ENCODE measurements at places on chromosomes 4 and X.

GRCh38 chrX:10244915-10245622 is 88.3 kb downstream of the CLCN4 start:
- DNase-seq: no peak

DNA sequence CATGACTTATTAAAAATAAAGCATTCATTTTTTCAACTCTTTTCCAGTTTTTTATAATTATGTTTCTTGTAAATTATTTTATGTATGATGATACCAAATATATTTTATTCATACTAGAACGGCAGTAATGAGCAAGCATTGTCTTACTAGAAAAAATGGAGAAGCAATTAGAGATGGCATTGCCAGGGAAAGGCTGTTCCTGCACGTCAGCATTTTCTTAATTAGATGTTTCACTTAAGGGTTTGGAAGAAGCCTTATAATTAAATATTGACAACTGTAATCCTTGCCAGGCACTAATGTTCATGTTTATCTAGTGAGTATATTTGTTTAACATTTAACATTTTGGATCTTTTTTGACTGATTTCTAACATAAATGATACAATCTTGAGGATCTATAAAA is 16.6 kb downstream of the FAM149A start:
- DNase-seq: no peak

DNA sequence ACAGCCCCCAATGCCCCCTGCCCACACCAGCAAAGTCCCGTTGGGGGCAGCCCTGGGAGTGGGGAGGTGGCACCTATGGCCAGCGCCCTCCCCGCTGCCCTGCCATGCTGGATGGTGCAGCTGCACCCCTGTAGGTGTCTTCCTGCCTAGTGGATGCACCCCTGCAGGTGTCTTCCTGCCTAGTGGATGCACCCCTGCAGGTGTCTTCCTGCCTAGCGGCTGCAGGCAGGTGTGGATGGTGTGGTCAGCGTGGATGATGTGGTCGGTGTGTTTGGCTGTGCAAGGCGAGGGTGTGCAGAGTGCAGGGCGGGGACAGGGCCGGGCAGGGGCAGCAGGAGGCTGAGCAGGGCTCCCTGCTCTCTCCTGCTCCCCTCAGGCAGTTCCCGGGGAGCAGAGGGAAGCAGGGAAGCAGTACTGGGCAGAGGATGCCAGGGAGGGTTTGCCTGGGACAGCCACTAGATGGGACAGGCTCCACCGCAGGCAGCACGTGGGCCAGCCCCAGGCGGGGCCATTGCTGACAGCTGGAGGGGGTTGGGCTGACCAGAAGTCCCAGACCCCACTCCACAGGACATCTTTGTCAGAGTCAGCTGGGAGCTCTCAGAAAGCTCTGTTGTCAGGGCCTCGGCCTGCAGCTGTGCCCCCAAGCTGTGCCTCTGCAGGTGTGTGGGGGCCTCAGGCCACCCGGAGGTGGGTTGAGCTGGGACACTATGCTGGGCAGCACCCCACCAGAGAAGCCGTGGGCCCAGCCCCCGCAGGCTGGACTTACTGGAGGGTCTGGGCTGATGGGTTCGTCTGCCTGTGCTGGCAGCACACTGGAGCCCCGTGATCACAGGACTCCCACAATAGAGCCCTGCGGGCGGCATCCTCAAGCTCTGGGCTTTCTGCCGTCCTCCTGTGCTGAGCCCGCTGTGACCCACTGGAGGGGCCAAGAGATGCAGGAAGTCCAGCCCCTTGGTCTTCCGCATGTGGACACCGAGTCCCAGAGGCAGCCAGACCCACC is 23.7 kb downstream of the DOK7 start:
- DNase-seq: no peak

GRCh38 chr4:184750926-184751584 is 17.2 kb upstream of the CENPU start:
- DNase-seq: no peak

GRCh38 chrX:56618323-56618722 is 54.9 kb downstream of the UBQLN2 start:
- no peak for DNase-seq

DNA sequence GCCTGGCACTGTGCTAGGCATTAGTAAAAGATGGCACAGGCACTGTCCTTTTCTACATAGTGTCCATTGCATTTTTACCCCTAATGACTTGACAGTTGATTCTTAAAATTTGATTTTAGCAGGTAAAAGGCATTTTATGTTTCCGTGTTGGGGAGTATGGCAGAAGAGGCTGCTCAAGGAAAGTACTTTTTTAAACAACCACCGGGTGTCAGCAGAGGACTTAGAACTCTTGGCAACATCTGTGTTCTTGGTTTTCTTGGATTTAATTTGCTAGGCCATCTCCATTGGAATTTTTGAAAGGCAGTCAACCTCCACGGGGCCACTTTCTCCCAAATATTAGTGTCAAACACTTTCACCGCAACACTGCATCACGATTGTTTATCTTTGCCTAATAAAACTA is 102.9 kb downstream of the TSPAN7 start:
- no peak for DNase-seq

DNA sequence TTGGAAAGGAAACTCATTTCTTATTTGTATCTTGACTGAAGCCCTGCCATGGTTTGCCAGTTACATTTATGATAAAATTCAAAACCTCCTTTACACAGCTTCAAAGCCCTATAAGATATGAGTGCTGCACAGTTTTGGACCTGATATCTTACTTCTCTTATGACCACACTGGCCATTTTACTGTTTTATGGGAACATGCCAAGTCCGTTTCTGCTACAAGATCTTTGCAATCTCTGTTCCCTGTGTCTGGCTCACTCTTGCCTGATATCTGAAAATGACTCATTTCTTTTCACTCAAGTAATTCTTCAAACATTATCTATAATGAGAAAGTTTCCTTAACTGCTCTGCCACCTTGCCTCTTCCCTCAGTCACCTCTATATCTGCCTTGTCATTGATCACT is 247.3 kb downstream of the SPOCK3 start:
- DNase-seq: no peak

GRCh38 chr4:89521826-89522225 is 214.2 kb upstream of the GPRIN3 start:
- no peak for DNase-seq

DNA sequence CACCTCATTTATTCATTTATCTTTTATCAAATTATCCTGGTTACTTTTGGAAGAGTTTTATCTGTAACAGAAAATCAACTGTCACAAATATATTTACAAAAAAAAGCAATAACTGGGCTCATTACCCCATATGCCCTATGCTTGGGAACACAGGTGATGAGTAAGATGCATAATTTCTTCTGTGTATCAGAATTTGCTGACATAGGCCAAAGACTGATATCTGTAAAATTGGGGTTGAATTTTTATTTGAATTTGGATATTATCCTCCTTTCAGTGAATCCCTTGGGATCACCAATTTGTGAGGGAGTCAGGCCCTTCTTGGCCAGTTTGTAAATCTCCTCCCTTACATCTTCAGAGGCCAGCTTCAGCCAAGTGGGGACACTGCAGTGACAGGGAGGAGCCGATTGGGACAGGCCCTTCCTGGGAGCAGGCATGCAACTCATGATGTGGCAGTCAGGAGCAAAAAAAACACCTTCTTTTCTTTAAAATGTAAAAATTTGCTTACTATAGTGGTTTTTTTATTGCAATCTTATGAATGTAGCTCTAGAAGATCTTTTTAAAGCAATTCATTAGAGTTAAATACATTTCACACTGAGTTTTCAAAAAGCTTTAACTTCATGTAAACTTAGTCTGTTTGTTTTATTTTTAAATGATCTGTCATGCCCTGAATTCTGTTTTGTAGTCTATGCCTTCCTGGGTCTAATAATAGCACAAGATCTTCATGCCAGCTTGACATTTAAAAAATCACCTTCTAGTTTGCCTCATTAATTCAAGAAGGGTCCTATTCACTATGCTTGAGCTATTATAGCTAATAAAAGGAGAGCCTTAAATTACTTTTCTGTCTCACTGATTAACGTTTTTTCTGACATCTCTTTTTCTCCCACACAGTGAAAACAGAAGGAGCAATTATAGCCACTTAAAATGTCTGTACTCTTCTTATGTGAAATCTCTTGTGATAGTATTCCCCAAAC is 136.6 kb upstream of the SPRY1 start:
- DNase-seq: no peak
